CD4-positive, alpha-beta T cell (primary cell): ENCODE measurements at places on chromosomes 6 and 20. TPM values are rescaled to one million over a fixed set of nuclear protein-coding genes. Genes with fewer than 3 reads are reported as not detected.

LY6G5C gene
- 0.49 TPM for total RNA-seq

DNA sequence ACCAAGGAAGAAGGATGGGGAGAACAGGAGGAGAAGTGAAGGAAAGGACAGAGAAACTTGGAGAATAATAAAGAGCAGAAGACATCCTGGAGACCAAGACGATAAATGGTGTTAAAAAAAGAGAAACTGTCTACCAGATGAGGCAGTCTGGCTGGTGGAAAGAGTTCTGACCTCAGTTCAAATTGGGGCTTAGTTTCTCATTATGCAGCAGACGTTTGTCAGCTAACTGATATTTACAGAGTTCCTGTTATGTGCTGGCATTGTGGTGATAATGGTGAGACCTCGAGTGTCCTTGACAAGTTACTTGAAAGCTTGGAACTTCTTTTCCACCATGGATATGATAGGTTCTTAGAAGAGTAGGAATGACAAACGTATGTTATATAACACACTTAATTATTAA lies 142.7 kb downstream of the LRRC1 start:
- no peak for DNase-seq

- no peak for DNase-seq
These were observed 141.1 kb upstream of the AFDN start for GRCh38 chr6:167685654-167686053.

DNA sequence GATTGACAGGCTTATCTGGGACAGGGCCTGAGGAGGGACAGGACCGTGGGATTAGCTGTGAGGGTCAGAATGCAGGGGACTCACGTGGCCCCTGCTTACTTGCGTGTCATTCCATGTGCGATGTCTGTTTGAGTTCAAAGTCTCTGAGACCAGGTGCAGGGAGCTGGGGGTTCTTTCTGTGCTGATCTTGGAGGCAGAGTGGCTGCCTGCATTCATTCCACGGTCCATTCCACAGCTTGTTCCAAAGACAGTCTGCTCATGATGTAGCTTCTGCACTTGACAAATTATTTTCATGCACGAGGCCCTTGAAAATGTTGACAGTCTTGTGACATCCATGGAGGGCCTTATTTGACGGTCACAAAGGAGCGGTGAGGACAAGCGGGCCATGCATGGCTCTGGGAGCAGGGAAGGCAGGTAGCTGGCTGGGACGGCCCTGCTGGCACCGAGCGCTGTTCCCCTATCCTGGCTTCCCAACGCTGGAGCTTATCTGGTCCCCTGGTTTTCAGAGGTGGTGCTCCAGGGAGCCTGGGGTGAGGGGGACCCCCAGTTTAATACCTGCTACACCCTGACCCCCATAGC lies 156.3 kb upstream of the RNF24 start:
- peak; percentile 19 for DNase-seq

DNA sequence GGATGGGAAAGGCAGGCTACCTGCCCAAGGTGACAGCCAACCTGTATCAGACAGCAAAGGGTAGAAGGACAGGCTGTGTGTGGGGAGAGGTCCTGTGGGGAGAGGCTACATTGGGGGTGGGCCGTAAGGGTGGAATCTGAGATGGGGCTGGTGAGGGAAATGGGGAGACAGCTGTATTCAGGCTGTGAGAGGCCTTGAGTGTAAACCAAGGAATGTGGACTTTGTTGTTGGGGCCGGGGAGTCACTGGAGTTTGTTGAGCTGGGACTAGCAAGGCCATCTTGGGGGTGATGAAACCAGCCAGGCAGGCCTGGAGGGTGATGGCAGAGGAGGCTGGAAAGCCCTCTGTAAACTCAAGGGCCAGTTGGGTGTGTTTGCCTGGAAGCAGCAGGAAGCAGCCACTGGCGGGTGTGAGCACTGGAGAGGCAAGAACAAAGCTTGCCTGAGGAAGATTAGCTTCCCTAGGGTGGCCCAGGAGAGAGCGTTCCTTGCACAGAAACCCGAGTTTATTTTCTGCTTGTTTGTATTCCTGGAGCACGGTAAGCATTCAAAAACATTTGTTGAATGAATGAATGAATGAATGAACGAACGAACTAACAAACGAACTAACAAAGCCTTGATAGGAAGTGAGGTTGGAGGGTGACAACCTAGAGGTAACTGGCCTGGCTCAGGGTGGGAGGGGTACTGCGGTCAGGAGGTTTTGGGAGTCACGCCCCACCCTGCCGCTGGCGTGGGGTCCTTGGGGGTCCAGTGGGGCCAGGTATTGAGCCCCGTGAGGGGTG lies 18.9 kb downstream of the TTBK1 start:
- DNase-seq, result no peak

TSPO2 gene
- not detected for total RNA-seq

MICB gene
- total RNA-seq, result 14.3 TPM

ZBTB24 gene
- 10.5 TPM for total RNA-seq

- no peak for DNase-seq
These were observed 23.4 kb downstream of the DNPH1 start for GRCh38 chr6:43205849-43206248.

DNA sequence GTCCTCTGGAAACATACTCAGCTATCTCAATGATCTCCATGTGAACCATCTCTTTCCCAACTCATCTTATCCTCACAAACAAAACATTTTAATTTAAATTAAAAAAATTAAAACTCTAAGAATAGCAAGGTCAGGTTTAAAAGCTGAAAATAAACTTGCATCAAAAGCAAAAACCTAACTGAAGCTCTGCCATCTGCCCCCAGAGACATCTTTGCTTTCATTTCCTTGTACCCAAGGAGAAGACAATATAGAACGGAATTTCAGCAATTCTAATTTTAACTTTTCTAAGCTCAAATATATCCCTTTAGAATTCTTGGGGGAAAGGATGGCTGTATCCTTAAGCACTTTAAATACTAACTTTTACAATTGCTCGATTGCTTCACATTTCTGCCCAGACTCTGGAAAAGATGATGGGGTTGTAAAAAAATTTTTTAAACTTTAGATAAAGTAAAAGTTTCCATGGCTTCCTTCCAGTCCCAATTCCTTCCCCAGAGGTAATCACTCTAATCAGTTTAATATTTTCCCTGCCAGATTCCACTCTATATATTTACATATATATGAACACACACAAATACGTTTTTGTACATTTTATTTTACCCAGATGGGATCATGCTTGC lies 69.2 kb upstream of the SMIM29 start:
- no peak for DNase-seq

ULBP1 gene
- 0.14 TPM for total RNA-seq

DNA sequence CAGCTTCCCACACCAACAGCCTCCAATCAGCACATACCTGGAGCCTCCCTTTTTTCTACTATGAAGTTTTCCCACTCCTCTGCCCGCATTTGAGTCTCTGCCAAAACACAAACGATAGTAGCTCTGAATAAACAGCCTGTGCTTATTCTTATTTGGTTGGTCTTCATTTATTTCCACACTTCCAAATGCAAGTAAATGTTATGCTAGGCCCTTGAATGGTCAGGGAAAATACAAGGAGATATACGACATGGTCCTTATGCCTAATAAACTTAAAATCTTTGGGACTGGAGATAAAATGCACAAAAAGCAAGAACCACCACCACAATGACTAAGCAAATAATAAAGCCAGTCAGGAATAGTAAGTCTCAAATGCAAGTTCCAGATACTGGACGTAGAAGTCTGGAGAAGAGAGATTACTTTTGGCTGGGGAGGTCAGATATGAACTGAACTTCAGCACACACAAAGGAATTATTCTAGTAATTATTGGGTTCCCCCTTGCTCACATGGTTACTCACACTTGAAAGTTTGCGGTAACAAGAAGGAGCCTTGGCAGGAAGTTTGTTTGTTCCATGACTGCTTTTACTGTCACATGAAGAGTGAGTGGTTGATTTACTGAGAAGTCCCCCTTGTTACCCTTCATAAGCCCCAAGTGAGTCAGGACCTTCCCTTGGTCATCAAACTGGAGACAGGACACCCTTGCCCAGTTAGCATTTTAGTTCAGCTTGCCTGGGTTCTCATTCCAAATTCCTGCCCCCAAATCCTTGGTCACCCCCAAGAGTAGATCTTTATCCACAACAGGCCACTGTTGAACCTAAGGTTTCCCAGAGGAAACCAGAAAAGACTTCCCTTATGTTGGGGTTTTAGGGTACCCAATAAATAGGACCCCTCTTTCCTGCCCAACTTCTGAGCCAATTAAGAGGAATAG lies 511.2 kb upstream of the JARID2 start:
- peak; percentile 22 for DNase-seq

DNA sequence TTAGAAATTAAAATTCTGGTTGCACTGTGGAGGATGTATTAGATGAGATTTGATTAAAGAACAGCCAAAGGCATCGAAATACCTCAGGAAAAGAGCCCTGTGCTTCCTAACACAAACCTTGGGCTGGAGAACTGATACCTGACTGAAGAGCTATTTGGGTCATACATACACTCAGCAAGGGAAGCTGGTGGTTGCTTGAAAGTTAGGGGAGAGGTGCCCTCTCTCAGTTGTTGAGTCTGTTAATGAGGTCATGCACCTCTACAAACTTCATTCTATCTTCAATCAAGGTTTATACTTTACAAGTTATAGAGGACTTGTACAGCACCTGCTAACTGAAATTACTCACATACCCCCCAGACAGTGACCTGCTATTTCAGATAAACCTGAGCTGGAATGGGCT lies 25.5 kb downstream of the FAM184A start:
- DNase-seq, result no peak

DNA sequence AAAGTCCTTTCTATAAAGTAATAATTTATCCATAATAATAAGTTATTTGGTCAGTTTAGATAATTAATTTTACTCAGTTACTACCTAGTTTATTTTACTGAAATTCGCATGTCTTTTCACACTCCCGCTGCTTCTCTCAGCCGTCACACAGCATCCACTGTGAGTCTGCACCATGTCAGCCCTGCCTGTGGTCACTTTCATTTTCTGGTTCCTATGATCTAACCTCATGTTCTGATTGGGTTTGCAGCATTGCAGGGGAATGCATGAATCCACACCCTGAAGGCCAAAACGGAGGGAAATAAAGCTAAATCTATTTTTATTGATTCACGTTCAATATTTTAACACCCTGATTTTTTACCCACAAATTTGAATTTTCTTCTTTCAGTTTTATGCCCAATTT lies 47.4 kb downstream of the PDE10A start:
- no peak for DNase-seq

- no peak for DNase-seq
These were observed 17.2 kb downstream of the MCM9 start for GRCh38 chr6:118917546-118918328.

ORC3 gene
- 12.1 TPM for total RNA-seq

GRCh38 chr6:135906972-135907465 lies 55.5 kb downstream of the PDE7B start:
- no peak for DNase-seq

TNFRSF21 gene
- total RNA-seq, result 0.96 TPM

SH3BGRL2 gene
- total RNA-seq, result 0.25 TPM

- DNase-seq, result no peak
These were observed 113.9 kb upstream of the DOK5 start for GRCh38 chr20:54361475-54361874.

GRCh38 chr6:127403636-127404035 lies 55.6 kb downstream of the KIAA0408 start:
- no peak for DNase-seq

GRCh38 chr20:50331469-50332363 lies 141.1 kb downstream of the CEBPB start:
- DNase-seq, result no peak

MTCH1 gene
- 231 TPM for total RNA-seq

DNA sequence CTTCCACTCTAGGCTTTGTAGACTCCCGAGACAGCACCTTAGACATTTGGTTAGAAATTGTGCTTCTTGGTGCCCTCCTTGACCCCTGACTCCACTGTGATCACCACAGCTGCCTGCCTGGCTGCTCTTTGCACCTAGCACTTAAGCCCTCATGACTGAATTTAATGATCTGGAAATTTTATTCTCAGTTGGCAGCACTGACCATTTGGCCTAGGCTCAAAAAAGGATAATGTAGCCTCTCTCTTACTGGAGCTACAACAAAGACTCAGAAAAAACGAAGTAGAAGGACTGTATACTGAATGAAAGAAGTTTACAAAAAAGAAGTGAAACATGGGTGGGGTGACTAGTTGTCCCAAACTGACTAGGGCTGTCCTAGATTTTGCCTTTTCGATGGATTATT lies 11.3 kb upstream of the ABRACL start:
- DNase-seq, result no peak

GRCh38 chr20:1186367-1186991 lies 1.7 kb upstream of the TMEM74B start:
- DNase-seq, result no peak

GRCh38 chr6:69487688-69488087 lies 309.1 kb downstream of the LMBRD1 start:
- DNase-seq, result no peak

DNA sequence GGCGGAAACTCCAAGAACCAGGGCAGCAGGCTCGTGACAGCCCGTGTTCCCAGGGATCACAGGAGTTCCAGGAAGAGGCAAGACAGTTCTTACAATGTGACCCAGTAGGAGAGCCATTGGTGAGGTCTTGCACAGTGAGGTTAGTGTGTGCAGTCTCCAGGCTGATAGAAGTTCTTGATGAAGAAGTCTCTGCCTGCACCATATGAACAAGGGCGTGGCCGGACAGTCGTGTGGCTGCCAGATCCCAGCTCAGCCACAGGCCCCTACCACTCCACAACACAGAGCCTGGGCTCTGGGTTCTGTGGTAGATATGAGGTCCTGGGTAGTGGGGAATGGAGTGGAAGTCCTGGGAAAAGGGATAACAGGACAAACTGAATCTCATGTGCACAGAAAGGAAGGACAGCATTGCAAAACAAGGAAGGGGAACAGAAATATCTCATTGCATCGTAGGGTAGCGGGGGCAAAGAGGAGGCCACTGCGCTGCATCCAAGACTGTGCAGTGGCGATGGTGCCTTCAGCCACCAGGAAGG lies 65.2 kb downstream of the STX11 start:
- DNase-seq, result peak; percentile 4

NAA20 gene
- 18.9 TPM for total RNA-seq

DNA sequence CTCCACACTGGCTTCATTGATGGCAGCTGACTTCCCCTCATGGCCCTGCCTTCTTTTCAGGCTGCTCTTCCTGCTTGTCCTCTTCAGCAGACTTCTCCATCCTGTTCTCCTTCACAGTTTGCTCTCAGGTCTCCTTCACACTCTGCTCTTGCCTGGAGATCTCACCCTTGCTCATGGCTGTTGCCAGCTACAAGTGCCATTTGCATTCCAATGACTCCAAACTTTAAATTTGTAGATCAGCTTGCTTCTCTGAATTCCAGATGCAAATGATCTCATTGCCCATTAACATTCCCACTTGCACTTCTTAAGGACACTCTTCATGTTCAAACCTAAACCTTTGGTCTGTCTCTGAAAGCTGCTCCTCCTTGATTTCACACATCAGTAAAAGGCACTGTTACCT lies 343.0 kb downstream of the QKI start:
- no peak for DNase-seq

- no peak for DNase-seq
These were observed 100.0 kb upstream of the BEND3 start for GRCh38 chr6:107215334-107215733.

DNA sequence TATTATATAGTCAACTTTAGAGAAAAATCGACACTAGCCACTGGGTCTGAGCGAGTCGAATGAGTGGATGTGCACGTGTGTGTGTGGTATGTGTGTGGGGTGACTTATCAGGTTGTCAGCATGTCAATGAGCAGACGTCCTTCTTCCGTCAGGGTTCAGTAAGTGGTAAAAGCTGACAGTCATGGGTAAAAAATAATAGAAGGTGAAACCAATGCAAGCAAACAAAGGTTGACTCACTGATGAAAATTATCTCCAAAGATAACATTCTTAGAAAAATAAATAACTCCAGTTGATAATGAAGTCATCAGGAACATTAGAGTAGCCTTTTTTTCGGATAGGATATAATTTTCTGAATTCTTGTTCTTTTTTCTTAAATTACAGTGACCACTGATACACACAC lies 243.8 kb upstream of the FOXQ1 start:
- no peak for DNase-seq
